Esophagus muscularis mucosa (tissue), 4 donors: ENCODE measurements at places on chromosomes 6 and 20. TPM values are rescaled to one million over a fixed set of nuclear protein-coding genes. Genes with fewer than 3 reads are reported as not detected.

Gene OR12D3
- total RNA-seq, result not detected

DNA sequence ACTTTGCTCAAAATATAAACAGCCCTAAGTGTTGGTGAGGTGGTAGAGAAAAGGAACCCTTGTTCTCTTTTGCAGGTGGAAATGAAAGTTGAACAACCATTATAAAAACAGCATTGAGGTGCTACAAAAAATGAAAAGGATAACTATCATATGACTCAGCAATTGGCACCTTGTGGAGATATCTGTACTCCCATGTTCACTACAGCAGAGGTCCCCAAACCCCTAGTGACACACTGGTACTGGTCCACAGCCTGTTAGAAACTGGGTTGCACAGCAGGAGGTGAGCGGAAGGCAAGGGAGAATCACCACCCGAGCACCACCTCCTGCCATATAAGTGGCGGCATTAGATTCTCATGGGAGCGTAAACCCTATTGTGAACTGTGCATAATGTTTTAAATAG lies 267.4 kb upstream of the THEMIS start:
- H3K27ac ChIP-seq, result no peak overlapping the region
- H3K4me3 ChIP-seq, result no peak overlapping the region
- no peaks in the 10 kb centered on the region for H3K27me3 ChIP-seq
- H3K36me3 ChIP-seq, result no peaks in the 10 kb centered on the region
- peaks cover 45% of the 10 kb centered on the region for H3K4me1 ChIP-seq

DNA sequence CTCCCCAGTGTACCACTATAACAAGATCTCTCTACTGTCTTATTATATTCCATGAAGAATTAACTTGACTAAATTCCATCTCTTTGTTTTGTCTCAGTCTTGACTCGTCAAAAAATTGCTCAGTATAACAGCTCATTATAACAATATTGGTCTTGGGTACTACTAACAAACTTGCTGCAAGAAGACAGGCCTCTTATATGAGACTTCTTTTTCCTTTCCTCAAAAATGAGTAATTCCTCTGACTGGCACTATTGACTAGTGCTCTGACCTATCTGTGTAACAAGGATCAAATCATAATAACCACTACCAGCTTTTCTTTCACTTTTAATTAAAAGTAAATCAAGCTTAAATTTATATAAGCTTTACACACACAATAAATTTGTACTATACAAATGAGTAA lies 91.3 kb upstream of the THEMIS start:
- H3K4me3 ChIP-seq, result no peak overlapping the region
- H3K27ac ChIP-seq, result no peak overlapping the region
- no peaks in the 10 kb centered on the region for H3K36me3 ChIP-seq
- no peaks in the 10 kb centered on the region for H3K27me3 ChIP-seq
- no peaks in the 10 kb centered on the region for H3K4me1 ChIP-seq
- no peak for DNase-seq

DNA sequence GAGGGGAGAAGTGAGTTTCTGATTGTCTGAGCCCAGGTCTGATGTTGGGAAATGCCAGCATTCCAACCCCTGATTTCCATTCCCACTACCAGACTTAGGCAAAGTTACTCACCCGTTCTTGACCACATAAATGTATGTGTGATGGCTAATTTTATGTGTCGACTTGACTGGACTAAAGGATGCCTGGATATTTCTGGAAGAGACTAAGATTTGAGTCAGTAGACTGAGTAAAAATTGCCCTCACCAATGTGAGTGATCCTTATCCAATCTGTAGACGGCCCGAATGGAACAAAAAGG lies 95.8 kb upstream of the TAB2 start:
- H3K27me3 ChIP-seq, result no peaks in the 10 kb centered on the region
- peaks cover 10% of the 10 kb centered on the region for H3K4me1 ChIP-seq
- no peak overlapping the region for H3K27ac ChIP-seq
- DNase-seq, result no peak
- no peaks in the 10 kb centered on the region for H3K36me3 ChIP-seq
- H3K4me3 ChIP-seq, result no peak overlapping the region

Gene RIPPLY2
- total RNA-seq, result not detected

Gene COL9A3
- total RNA-seq, result 22.9 TPM

GRCh38 chr6:120874422-120874821 lies 459.9 kb downstream of the TBC1D32 start:
- no peak overlapping the region for H3K4me3 ChIP-seq
- no peak overlapping the region for H3K27ac ChIP-seq
- H3K4me1 ChIP-seq, result no peaks in the 10 kb centered on the region
- no peak for DNase-seq

- no peak overlapping the region for H3K4me3 ChIP-seq
- no peak for DNase-seq
- H3K4me1 ChIP-seq, result no peaks in the 10 kb centered on the region
- no peaks in the 10 kb centered on the region for H3K27me3 ChIP-seq
- no peak overlapping the region for H3K27ac ChIP-seq
Measured at GRCh38 chr6:150322466-150322871, 46.3 kb upstream of the IYD start.

Gene MLN
- not detected for total RNA-seq

GRCh38 chr6:46356543-46356942 lies 134.7 kb downstream of the RCAN2 start:
- peaks cover 40% of the 10 kb centered on the region for H3K4me1 ChIP-seq
- H3K36me3 ChIP-seq, result no peaks in the 10 kb centered on the region
- no peak for DNase-seq
- H3K27me3 ChIP-seq, result no peaks in the 10 kb centered on the region
- H3K4me3 ChIP-seq, result no peak overlapping the region
- H3K27ac ChIP-seq, result no peak overlapping the region

DNA sequence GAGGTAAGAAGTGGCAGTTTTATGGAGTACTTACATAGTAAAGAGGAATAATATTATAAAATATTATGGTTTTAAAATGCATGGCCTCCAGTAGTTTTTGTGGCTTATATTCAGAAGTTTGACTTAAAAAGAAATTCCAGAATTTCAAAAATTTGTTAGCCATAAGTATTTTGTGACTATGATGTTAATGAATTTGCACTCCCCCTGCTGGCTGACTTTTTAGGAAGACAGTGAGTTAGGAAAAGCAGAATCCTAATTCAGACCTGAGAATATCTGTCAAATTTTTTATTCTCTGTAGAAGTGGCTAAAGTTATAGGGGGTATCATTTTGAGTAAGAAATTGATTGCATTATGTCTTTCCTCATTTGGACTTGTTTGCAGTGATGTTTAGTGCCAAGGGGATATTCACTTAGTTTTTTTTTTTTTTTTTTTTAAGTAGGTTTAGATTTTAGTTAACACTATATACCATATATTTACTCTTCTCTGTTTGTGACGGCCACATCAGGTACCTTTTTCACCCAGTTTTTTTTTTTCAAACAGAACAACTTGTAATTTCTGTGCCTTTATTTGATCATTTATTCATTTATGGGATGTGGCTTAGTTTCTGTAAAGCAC lies 40.8 kb downstream of the ZFAND3 start:
- DNase-seq, result no peak
- no peak overlapping the region for H3K4me3 ChIP-seq
- no peaks in the 10 kb centered on the region for H3K36me3 ChIP-seq
- H3K27me3 ChIP-seq, result no peaks in the 10 kb centered on the region
- H3K4me1 ChIP-seq, result peaks cover 33% of the 10 kb centered on the region
- H3K27ac ChIP-seq, result no peak overlapping the region

- DNase-seq, result no peak
- no peak overlapping the region for H3K27ac ChIP-seq
- H3K4me3 ChIP-seq, result no peak overlapping the region
- no peaks in the 10 kb centered on the region for H3K27me3 ChIP-seq
- H3K4me1 ChIP-seq, result peaks cover 42% of the 10 kb centered on the region
Measured at GRCh38 chr6:142938510-142938909, 6.5 kb downstream of the HIVEP2 start.

Gene RIPOR3
- total RNA-seq, result 6.1 TPM
